HEK293T (cell line): ENCODE measurements at places on chromosomes 16 and 17.

GRCh38 chr17:75692976-75693375 is 25.8 kb downstream of the SAP30BP start:
- DNase-seq, result no peak

GRCh38 chr17:75661531-75661930 is 5.4 kb downstream of the RECQL5 start:
- DNase-seq, result no peak

DNA sequence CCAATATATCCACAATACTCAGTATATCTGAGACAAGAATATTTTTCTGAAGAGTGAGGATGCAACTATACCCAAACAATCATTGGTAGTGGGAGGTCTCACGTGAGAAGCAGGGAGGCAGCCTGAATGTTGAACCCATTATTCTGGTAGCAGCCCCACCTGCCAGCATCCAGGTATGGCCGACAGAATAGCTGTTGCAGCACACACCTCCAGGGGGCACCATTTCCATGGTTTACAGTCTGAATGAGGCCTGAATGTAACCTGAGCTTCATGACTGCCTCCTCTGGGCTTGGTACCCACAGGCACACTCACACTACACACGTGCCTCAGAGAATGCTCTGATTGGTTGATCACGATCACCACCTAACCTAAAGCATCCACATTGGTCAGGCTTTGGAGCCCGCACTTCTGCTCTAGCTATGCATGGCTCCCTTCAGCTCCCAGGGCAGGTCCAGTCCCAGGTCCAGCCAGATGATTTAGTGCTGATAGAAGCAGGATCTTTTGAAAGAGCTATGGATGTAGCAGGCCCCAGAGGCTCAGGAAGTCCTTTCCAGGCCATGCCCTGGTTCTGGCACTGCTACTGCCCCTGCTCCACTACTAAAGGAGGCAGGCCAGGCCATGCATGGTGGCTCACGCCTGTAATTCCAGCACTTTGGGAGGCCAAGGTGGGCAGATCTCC is 11.0 kb upstream of the CBFB start:
- DNase-seq, result peak; percentile 88

GRCh38 chr16:87227296-87227951 is 89.8 kb downstream of the C16orf95 start:
- no peak for DNase-seq

DNA sequence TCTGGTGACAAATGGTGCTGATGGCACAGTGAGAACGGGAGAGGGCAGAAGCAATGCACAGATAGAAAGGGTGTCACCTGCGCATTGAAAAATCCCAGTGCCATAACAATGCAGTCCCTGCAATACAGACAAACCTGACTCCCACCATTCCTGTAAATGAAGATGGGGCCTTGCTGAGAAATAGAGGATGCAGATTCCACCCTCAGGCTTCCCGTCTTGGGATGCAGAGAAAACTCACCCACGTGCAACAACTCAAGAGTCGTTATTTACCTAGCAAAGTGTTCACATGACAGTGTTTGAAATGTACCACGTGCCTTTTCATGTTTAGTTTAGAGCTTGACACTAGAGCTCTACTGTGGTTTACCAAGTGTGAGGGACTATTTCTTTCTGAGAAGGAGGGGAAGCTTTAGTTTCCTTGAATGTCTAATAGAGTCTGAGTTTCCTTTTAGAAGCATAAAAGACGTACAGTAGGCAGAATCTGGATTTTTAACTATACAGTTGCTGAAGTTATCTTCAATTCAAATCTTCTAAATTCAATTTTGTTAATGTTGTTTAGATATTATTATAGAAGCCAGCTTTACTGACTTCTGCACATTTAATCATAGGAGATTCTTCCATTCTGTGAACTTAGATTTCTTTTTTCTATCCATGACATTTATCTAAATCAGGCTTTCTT is 35.6 kb downstream of the WWOX start:
- no peak for DNase-seq

GRCh38 chr16:4915226-4915761 is 21.7 kb downstream of the PPL start:
- DNase-seq, result no peak

- no peak for DNase-seq
These were observed 118.3 kb upstream of the ADAMTS18 start for GRCh38 chr16:77553130-77553529.

DNA sequence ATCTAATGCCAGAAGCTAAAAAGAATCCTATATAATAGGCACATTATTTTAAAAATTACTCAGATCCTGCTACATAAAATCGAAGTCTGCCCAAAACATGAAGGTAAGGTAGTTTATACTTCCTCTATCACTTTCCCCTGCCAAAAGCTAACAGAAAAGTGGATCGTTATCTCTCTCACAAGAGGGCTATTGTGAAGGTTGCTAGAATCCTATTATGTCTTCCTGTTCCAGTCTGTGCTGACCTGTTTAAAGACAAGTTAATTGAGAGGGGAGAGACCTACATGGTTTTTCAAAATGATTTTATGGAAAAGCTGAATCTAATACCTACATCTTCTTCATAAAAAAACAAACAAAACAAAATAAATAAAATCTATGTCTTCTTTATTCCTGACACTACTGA is 1410.9 kb upstream of the CDH8 start:
- no peak for DNase-seq

DNA sequence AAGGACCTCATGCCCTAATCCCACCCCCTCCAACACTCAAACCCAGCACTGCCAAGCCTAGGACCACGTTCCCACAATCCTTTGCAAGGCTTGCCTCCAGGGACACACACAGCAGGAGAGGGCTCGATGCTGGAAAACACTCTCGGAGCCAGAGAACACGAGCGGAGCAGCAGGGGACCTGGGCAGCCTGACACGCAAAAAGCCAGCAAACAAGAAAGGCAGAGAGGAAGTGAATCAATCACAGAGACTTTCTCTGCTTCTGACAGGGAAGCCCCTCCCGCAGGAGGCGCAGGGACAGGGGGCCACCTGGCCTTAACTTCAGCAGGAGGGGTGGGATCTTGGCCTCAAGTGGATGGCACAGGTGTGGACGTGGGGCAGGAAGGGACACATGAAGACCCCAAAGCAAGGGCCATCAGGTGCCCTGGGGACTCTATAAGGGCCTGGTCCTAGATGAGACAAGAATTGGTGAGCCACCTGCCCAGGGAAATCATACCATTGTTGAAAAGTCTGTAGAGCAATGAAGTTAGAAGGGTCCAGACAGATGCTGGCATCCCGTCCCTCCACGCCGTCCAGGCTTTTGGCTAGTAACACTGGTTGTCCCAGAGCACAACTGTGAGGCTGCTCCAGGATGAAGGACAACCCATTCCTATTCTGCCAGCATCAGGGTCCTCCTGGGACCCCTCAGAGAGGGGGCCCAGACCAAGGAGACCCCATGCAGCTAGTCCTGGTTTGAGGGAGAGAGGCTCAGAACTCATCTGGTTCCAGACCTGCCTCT is 2.2 kb downstream of the SDK2 start:
- peak; percentile 58 for DNase-seq

- DNase-seq, result no peak
These were observed 41.0 kb downstream of the MRPS23 start for GRCh38 chr17:57808882-57809281.

GRCh38 chr16:371515-372301 is 1.4 kb upstream of the MRPL28 start:
- no peak for DNase-seq

GRCh38 chr16:9869776-9870175 is 312.5 kb downstream of the GRIN2A start:
- no peak for DNase-seq

DNA sequence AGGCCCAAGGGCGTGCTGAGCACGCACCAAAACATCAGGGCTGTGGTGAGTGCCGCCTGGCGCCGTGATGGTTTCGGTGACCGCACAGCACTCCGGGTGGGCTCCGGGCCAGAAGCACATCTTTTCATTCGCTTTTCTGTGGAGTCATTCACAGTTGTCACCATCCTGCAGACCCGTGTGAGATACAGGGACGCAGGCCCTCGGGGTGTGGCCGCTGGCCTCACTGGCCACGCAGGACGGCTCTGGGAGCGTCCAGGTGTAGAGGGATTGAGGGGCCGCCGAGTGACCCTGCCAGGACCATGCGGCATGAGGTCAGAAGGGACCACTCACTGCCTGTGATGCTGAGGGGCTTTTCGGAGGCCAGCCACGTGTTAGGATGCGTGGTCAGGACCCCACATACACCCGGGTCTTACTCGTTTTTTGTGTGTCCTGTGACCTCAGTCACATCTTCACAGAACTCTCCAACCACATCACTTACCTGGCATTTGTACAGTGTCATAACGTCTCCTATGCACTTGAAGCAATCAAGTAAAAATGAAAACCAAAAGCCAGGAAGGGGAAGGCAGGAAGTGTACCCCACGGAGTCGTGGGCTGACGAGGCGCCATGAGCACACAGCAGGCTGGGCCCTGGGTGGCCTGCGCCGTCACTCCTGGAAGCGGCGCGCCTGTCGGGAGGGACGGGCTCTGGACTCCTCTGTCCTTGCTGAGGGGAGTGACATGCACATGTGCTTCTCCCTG is 7.8 kb downstream of the ACSF3 start:
- no peak for DNase-seq

GRCh38 chr17:80971704-80972304 is 19.8 kb upstream of the CHMP6 start:
- DNase-seq, result no peak

DNA sequence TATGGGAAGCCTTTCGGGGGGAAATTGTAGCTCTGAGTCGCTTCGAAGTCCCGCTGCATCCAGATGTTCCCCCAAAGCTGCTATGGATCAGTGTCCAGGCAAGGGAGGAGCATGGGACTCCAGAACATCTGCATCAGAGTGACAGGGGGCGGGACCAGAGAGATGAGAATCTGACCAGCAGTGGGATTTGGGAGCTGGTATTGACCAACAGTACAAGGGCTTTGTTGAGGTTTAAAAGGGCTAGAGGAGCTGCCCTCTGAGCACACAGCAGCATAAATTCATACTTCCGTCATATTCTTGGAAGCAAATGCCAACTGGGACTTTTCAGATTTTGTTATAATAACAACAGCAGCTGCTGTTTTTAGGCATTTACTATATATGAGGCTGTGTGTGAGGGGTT is 10.6 kb downstream of the RBFOX1 start:
- no peak for DNase-seq

DNA sequence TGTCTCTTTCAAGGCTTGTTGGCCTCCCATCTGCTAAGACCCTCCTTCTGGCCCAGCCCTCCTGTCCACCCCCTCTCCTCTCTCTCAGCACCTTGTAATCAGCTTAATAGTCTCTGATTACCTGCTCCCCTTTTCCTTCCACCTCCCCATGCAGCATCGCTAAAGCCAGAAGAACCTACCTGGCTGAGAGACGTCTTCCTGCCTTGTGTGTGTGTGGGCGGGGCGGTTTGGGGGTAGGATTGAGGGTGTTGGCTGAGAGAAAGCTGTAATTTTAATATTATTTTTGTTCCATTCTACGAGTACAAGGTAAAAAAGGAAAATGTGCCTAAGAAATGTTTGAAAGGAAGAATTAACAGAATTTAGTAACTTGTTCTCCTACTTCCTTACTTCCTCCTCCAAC is 3.4 kb downstream of the DNAH9 start:
- DNase-seq, result no peak

DNA sequence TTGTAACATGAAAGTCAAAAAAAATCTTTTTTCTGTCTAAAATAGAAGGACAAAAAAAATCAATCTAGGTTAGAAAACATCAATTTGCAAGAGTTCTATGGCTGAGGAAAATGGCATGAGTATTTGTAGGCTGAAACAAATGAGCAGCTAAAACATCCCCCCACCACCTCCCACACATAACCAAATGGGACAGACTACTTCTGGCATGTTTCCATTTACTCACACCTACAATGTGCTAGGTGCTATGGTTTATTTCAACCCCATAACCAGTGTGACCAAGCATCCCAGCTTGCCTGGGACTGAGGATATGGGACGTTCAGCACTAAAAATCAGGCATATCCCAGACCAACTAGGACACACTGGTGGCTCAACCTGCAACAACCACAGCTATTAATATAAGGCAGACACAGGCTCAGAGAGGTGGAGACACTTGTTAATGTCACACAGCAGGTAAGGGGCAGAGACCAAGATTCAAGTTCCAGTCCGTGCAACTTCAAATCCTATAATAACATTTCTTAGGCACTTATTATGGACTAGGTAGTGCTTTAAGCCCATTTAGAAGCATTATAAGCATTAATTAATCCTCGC is 96.0 kb downstream of the XYLT1 start:
- DNase-seq, result no peak

- no peak for DNase-seq
These were observed 34.4 kb downstream of the BRD7 start for GRCh38 chr16:50334106-50334975.

DNA sequence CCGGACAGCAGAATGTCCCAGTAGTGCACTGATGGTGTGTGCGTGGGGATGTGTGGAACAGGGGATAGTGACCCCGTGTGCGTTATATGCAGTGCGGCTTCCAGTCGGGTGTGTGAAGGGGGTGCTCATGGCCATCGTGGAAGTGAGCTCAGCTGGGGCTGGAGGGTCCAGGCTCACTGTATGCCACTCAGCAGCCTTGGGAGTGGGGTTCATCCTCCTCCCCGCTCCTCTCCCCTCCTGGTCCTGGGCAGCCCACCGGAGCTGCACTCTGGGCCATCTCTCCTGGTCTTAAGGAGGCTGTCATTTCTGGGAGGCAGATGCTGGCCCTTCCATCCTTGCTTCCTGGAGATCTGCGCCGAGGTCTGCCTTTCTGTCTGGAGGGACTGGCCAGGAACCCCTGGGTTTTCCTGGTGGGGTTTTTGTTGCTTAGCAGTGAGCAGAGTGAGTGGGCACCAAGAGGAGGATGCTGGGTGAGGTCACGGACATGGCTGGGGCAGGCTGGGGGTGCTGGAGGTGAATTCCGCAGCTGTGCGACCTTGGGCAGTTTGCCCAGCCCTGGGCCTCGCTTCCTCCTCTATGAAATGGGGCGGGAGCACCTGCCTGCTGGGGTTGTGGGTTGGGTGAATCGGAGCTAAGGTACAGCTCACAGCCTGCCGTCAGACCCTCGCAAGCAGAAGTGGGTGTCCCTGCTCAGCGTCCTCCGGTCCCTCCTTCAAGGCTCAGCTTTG is 164.1 kb downstream of the SEC14L1 start:
- DNase-seq, result no peak

GRCh38 chr17:7530023-7530900 is 18.6 kb upstream of the TNFSF12 start:
- no peak for DNase-seq

DNA sequence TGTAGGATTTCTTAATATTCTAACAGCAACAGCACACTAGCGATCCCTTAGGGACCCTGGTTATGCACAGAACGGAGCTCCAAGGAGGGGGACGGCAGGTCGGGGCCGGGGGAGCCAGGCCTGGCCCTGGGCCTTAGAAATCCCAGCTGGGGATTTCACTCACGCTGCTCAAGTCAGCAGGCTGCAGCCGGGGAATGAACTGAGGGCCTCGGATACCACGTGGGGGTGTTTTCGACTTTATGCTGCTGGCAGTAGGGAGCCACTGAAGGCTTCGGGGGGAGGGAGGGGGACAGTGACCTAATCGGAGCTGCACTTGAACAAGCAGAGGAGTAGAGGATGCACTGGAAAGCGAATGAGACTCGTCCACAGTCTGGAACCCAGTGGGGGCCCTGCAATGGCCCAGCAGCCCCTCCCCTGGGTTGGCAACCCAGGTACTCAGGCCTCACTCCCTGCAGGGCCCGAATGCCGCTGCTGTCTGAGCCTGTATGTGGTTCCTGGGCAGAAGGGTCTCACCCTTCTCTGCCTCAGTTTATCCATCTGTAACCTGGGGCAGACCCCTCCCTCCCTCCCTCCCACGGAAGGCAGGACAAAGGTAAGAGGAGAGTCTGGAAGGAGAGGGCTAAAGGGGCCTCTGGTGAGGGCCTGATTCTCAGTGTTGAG is 53.7 kb downstream of the RPH3AL start:
- no peak for DNase-seq

- no peak for DNase-seq
These were observed 524.8 kb downstream of the TOX3 start for GRCh38 chr16:52022177-52022576.
